ENCODE measurements at places on chromosomes 3 and 15.

DNA sequence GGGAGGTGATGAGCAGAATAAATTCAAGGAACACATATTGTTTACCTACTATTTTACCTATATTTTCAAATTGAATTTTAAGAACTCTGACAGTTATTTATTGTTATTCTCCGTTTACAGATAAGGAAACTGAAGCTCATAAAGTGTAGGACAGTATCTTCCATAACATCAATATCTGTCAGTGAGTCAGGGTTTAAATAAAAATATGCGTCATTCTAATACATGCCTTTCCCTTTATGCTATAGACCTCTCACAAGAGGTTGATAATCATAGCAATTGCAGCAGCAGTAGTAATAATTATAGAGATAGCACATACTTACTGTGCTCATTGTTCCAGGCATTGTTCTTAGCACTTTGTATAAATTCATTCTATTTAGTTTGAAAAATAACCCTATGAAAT is 101.1 kb downstream of the EPHA6 start:
- DNase-seq: no peak

- no peak for DNase-seq
These were observed 1.4 kb downstream of the MTMR10 start for GRCh38 chr15:30990036-30990435.

GRCh38 chr15:41597787-41598186 is 38.8 kb downstream of the TYRO3 start:
- DNase-seq: no peak

- no peak for DNase-seq
These were observed 8.6 kb upstream of the CERS3 start for GRCh38 chr15:100537331-100537730.

- DNase-seq: no peak
These were observed 389.4 kb downstream of the DIPK2A start for GRCh38 chr3:144361002-144361401.

DNA sequence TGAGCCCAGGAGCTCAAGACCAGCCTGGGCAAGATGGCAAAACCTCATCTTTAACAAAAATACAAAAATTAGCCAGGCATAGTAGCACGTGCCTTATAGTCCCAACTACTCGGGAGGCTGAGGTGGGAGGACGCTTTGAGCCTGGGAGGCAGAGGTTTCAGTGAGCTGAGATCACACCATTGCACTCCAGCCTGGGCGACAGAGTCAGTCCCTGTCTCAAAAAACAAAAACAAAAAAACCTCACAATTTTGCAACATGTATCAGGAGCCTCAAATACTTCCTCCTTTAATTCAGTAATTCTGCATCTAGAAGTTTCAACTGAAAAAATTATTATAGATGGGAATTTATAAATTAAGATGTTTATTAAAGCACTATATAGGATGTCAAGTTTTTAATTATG is 1.1 kb downstream of the MRPL47 start:
- DNase-seq: no peak

DNA sequence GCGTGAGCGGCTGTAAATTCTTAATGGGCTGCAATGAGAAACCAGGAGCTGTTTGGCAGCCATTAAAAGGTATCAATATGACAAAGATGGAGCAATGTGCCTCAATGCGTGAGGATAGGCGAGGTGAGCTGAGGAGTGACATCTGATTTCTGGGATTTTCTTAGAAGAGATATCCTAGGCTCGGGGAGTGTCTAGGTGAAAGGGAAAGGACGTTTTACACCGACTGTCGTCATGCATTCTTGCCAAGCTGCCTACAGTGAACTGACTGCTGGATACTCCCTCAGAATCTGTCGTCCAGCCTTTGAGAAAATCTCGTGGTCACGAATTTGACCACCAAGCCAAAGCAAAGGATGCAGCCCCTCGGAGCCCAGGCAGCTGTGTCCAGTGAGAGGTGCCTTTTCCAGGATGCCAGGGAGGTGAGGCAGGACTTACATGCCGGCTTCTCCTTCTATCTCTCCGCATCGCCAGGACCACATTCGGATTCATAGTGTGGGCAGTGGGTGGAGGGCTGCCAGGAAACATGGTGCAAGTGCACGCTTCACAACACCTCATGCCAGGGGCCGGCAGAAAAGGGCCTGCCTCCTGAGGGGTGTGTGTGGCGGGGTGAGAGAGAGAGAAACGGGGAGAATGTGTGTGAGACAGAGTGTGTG is 80.3 kb upstream of the ABHD17C start:
- DNase-seq: no peak

DNA sequence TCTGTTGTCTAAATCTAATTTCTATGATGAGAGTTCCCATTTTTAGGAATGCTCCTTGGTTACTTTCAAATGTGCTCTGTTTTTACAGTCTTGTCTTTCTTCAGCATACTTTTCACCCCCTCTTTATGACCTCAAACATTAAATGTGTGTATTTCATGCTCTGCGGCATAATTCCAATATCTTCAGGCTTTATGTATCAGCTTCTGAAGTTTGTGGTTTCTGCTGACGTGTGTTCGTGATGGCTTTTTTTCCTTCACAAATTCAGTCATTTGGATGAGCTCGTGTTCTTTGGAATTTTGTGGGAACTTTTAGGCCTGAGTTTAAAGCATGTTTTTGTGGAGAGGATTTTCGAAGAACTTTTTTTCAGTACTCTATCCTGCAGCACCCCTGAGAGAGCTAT is 97.7 kb upstream of the CHRNA7 start:
- DNase-seq: no peak

GRCh38 chr15:42056934-42057798 is 36.3 kb upstream of the PLA2G4E start:
- DNase-seq: peak; percentile 10

DNA sequence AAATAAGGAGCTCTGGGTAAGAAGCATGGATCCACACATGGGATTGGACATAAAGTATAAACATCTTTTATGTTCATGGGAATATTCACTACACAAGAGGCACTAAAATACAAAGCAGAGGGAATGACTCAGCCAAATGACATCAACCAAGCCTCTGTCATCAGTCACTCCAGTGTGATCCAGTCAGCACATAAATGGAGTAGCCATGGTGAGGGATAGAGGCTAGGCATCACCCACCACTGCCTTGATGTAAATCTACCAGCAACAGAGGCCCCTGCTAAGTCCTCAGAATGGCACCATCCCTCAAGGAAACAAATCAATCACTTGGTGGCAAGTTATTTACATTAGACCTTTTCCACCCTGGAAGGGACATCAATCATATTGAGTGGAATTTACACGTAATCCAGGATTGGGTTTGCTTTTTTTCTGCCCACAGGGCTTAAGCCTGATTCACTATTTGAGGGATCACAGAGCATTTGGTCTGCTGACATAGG is 27.2 kb downstream of the VEPH1 start:
- DNase-seq: no peak

GRCh38 chr3:113736548-113737089 is 9.4 kb downstream of the NAA50 start:
- DNase-seq: no peak

- no peak for DNase-seq
These were observed 1.5 kb upstream of the PPP1R2 start for GRCh38 chr3:195544634-195545033.

DNA sequence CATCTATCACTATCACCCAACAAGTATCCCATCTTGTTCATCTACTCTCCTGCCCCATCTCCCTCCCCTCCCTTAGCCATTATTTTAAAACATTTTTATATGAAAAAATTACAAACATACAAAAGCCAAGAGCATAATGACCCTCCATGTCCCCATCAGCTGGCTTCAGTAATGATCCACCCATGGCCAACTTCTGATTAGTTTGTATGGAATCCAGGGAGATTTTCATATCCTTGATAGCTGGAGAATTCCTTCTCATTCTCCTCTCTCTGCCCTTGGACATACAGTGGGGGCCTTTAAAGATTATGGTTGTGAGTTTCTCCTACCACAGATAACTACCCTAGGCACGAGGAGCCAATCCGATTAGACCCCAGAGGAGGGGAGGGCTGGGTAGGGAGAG is 40.2 kb downstream of the IRAK2 start:
- DNase-seq: no peak

GRCh38 chr3:42520336-42520735 is 17.9 kb downstream of the VIPR1 start:
- no peak for DNase-seq

GRCh38 chr3:183817639-183818038 is 7.7 kb downstream of the MAP6D1 start:
- DNase-seq: no peak

- DNase-seq: no peak
These were observed 297.3 kb upstream of the UBE2E1 start for GRCh38 chr3:23508464-23508863.

DNA sequence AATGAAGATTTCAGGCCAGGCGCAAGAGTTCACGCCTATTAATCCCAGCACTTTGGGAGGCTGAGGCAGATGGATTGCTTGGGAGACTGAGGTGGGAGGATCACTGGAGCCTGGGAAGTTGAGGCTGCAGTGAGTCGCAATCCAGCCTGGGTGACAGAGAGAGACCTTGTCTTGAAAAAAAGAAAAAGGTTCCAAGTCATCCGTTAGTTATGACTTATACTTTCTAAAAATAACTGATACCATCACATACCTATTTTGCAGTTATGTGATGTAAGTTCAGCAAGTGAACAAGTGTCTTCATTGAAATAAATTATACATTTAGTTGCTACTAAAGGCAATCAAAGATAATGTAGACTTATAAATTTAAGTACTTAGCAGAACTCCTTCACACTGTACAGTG is 22.1 kb downstream of the CLPX start:
- DNase-seq: no peak

DNA sequence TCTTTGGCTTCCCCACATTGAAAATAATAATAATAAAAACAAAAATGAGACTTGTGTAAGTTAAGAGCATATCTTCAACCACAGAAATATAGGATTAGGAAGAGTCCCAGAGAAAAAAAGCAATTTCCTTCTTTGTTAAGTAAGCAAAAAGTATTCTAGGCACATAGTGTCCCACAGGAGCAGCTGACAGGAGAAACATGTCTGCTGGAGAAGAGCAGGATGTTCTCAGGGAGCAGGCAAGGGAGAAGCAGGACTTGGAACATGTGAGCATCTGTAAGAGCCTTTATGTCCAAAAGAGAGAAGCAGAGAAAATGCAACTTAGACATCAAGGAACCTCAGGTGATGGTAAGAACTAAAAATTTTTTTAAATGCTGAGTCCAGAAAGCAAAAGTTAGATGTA is 39.0 kb downstream of the TTC23 start:
- DNase-seq: no peak

DNA sequence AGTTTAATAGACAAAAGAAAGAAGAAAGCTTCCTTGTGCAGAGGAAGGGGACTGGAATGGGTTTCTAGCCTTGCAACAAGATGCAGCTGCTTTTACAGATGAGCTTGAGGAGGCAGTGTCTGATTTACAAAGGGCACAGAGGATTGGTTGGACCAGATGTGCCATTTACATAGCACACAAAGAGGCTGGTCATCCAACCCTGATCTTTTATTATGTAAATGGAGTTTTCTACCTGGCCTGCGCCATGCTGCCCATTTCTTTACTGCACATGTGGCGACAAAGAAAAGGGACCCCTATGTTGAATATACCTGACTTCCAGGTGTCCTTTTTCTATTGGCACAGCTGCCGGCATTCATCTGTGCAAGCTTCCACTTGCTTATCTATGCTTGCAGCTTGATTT is 409.4 kb upstream of the FRG2C start:
- no peak for DNase-seq

DNA sequence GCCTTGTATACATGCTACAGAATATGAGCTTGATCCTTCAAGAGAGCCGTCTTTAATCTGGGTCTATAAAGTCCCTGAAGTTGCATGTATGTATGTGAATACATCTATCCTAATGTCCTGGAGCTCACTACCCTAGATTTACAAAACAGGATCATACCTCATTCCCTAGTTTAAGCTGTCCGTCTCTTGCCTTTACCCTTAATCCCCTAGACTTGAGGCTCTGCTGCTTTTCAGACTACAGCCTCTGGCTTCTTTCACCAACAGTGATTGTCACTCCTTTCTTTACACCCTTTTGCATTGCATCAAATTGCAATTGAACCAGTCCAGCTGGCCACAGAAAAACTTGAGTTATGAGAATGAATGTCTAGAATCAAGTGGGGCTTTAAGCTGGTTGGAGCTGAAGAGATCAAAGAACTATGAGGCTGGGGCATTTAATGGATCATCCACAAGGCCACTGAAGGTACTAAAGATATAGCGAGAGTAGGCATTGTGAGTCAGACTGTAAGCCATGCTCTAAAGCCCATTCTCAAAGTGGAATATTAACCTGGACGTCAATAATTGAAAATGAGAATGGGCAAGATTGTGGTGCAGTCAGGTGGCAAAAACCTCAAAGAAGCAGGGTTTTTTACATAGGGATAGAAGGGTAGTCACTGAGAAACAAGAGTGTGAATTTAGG is 12.3 kb upstream of the PLD1 start:
- no peak for DNase-seq

GRCh38 chr3:38186781-38187180 is 21.4 kb downstream of the OXSR1 start:
- no peak for DNase-seq

DNA sequence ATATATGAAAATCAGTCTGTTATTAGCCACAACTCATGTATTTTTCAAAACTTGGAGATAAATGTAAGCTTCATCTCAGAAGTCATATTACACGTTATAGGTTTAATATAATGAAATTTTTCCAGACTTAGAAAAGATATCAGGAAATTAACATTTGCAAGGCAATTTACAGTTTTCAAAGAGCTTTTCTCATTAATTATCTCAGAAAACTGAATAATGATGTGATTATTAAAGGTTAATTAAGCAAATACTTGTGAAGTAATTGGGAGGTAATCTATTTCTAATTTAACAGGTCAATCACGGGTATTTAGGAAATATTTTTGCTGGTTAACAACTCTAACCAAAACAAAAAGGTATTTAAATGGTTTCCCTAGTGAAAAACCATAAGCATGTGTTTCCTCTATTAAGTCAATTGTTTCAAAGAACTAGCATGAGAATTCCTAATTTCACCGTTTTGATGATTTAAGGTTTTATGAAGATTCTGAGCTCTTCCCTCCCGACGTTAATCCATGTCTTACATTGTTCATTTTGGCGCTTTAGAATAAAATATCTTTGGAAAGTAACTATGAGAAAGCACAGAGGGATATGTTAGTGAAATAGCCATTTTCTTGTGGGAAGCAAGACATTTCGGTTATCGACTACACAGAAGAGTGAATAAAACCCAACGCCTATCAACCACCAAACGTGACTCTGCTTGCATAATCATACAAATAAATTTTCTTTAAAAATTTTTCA is 1.5 kb upstream of the NEO1 start:
- no peak for DNase-seq

- DNase-seq: no peak
These were observed 479.4 kb downstream of the FOXP1 start for GRCh38 chr3:71104121-71104541.

DNA sequence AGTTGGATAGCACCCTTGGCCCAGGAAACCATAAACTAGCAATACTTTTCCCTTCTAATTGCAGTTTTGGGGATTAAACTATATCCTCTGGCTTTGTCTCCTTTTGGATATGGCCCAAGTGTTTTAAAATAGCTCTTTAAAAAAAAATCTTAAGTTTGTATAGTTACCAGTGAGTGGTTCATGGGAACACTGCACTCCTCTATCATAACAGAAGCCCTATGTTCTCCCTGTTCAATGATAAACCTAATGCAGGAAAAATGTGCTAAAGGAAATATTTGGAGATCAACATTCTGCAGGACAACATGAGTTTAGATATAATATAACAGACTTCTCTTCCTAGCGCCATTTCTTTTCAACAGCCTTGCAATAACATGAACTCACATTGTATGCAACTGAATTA is 13.1 kb downstream of the MRPL47 start:
- no peak for DNase-seq

Data from activated T-helper 1 cell treated with Interleukin-2 at 50 U/mL for 16 hours (primary cell).